Iris pigment epithelial cell (primary cell): ENCODE measurements at places on chromosomes 12 and 14.

DNA sequence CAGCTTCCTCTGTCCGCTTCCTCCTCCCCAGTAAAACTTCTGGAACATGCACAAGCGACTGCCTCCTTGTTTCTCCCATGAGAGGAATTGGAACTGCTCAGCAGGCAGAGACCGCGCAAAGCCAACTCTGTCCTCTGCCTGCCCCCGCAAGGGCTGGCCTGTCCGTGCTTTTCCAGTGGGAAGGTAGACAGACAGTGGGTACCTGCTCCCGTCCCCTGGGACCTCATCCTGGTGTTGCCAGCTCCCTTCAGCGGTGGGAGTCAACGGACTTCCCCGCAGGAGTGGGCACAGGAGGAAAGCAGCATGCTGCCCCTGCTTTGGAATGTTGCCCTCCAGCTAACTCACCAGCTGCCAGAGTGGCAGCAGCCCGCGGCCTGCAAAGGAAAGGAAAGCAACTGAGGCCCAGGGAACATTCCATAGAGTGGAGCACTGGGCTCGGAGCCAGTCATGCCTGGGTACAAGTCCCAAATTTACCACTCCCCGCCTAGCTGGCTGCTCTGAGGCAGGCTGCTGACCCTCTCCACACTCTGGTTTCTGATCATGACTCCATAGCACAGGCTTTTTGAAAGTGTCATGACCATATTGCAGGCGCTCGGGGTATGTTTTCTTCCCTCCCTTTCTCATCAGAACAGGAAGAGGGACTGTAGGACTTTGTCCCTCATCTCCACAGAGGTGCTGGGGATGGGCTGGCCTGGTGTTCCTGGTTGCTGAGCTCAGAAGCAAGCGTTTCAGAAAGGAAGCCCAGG, 89.2 kb upstream of the CLMN start:
- no peak for DNase-seq

- DNase-seq: no peak
Observed at GRCh38 chr12:15114501-15114900, 106.7 kb downstream of the RERG start.

DNA sequence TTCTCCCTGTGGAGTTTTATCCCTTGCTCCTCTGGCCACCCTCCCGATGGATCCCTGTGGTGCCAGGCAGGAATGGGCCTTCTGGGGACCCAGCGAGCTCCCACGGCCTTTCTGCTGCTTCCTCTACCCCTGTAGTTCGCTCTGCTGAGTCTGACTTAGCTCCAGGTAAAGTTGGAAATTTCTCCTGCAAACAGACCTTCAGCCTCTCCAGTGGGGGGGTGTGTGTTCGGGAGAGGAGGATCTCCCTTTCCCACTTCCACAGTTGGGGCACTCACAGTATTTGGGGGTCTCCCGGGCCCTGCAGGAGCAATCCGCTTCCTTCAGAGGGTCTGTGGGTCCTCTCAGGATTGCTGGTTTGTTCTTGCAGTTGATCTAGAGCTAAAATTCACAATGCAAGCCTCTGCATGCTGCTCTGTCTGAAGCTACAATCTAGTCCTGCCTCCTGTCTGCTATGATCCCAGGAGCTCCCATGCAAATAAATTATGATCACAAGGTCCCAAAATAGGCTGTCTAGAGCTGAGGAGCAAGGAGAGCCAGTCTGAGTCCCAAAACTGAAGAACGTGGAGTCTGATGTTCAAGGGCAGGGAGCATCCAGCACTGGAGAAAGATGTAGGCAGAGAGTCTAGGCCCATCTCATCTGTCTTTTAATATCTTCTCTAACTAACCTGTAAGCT, 18.3 kb downstream of the MTRFR start:
- no peak for DNase-seq

- DNase-seq: peak; percentile 67
Observed at GRCh38 chr14:92690171-92691011, 58.0 kb downstream of the LGMN start.

DNA sequence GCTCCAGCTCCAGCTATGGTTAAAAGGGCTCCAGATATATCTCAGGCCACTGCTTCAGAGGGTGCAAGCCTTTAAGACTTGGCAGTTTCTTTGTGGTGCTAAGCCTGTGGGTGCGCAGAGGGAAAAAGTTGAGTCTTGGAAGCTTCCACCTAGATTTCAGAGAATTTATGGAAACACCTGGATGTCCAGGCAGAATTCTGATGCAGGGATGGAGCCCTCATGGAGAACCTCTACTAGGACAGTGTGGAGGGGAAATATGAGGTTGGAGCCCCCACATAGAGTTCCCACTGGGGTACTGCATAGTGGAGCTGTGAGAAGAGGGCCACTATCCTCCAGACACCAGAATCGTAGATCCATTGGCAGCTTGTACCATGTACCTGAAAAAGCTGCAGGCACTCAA, 69.9 kb downstream of the SDR9C7 start:
- DNase-seq: no peak

- peak; percentile 37 for DNase-seq
Observed at GRCh38 chr14:103206023-103206481, 82.8 kb downstream of the TNFAIP2 start.
